ENCODE measurements at places on chromosomes 1 and 21.

DNA sequence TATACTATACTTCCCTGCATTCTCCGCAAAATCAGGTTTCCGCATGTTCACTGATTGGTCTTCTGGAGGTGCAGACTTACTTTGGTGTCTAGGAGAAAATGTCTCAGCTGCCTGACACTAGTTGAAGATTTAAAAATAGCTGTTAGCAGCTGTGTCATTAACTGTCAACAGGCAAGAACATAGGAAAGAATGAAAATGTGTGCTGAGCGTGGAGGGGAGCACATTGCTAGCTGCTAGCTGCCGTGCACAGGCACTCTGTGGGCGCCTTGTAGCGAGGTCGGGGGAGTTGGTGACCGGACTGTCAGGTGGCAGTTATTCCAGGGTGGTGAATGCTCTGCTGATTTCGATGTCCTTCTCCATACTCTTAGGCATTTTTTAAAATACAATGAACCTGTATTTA lies 5.2 kb downstream of the FAAH start:
- no peak for DNase-seq

DNA sequence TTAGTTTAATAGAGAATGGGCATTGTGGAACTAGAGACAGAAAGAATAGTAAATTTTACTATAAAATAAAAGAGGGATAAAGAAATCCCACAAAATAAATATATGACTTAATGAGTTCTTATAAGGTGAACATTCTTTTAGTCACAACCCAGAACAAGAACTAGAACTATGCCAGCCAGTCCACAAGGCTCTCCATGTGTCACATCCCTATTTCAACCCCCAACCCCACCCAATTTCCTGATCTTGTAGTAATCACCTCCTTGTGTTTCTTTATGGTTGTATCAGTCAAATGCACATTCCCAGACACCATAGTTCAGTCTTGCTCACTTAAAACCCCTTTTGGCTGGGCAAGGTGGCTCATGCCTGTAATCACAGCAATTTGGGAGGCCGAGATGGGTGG lies 662.3 kb upstream of the CAMK1G start:
- no peak for DNase-seq

GRCh38 chr1:76939817-76940216 lies 72.5 kb downstream of the ST6GALNAC5 start:
- DNase-seq, result no peak

GRCh38 chr1:173255214-173255813 lies 48.2 kb upstream of the TNFSF4 start:
- peak; percentile 74 for DNase-seq

GRCh38 chr1:157115851-157116736 lies 16.5 kb upstream of the ETV3L start:
- DNase-seq, result no peak
